ENCODE measurements at places on chromosomes 13 and 19.

DNA sequence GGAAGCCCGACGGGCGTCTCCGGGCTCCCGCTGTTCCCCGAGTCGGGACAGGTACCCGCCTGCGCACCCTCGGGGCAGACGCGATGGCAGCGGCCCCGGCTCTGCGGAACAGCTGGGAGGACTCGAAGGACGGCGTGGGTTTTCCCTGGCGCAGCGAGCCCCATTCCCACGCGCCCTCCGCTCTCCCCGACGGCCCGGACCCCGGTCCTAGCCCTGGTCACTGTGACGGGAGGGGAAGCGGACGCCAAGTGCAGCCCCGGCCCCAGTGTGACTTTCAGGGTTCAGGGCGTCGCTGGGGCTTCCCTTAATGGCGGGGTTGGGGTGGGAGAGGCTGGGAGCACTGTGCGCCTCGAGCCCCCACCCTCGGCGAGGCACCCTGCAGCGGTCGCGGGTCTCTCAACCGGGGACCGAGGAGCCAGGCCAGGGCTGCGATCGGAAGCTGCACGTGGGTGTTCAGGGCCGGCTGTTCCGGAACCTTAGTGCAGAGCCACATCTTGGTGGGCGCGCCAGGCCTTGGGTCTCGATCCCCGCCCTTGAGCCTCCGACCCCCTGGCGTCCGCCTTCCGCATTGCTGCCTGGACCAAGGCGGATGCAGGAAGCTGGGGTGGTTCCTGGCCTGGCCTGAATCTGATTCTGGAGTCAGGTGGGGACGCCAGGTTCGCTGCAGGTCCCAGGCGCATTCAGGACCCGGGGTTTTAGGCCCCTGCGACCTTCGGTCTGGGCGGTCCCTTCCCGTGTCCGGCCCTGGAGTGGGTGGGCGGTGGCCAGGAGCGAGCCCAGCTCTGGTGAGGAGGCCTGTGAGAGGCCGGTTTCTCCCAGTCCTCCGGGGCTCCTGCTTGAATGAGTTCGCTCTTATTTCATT lies 3.5 kb downstream of the LGALS7B start:
- DNase-seq = no peak

- no peak for DNase-seq
Measured at GRCh38 chr13:42333613-42334328, 61.8 kb downstream of the AKAP11 start.

GRCh38 chr13:29556742-29557141 lies 38.7 kb downstream of the SLC7A1 start:
- DNase-seq = no peak

GRCh38 chr19:7266832-7267231 lies 27.4 kb downstream of the INSR start:
- DNase-seq = no peak

DNA sequence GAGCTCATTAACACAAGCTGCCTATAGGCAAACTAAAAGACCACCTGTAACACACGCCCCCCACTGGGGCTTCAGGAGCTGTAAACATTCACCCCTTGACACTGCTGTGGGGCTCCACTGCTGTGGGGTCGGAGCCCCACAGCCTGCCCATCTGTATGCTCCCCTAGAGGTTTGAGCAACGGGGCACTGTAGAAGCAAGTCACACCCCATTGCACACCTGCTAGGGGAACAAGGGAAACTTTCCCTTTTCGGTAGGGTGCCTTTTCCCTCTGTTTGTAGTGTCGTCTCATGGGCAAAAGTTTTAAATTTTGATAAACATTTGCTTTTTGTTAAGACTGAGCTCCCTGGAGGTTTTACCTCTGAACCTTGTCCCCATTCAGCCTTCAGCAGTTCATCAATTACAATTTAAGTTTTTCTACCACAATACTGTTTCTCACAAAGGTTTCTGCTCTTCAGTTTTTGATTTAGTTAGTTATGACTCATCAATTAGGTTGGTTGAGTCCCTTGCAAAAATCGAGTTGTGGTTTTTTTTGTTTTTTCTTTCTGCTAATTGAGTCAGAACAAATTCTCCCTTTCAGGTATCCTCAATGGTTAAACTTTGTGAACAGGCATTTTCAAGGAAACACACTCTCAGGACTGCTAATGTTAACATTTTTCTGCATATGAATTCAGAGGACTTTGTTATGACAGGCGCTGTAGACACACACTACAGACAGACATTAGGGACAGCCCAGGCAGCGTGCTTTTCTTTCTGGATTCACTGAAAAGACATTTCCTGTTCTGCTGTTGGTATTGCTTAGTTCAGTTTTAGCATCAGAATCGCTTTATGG lies 35.1 kb downstream of the ZNF433 start:
- no peak for DNase-seq

- DNase-seq = no peak
Measured at GRCh38 chr13:104987621-104988020, 1547.8 kb downstream of the EFNB2 start.

GRCh38 chr13:41917641-41918040 lies 43.3 kb downstream of the VWA8 start:
- no peak for DNase-seq

- no peak for DNase-seq
Measured at GRCh38 chr13:72121466-72121865, 254.5 kb upstream of the DACH1 start.

DNA sequence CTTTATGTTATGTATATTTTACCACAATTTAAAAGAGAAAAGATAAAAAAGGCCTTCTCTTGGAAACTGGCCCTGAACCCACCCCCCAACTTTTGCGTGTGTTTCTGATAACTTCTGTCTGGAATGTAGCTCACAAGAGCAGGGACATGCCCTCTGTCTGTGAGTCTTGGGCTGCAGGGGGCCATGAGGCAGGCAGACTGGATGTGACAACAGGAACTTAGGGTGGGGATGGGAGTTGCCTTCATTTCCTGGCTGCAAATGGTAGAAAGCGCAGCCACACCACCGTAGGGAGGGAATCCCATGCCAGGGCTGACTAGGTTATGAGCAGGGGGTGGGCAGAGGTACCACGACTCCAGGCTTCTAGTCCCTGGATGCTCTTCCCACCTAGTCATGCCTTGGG lies 21.9 kb downstream of the CILP2 start:
- no peak for DNase-seq

- peak; percentile 20 for DNase-seq
Measured at GRCh38 chr13:43905435-43906031, 25.8 kb downstream of the LACC1 start.

DNA sequence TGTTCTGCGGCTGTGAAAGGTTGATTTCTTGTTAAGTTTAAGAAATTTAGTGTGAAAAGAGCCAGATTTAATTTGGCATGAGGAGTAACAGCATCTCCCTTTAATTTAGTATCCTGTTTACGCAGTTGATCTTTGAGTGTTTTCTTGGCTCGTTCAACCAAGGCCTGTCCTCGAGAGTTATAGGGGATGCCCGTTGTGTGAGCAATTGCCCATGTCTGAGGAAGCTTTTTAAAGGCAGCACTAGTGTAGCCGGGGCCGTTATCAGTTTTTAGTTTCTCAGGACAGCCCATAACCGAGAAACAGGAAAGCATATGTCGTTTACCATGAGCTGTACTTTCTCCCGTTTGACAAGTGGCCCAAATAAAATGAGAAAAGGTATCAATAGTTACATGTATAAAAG lies 47.5 kb upstream of the ZNF43 start:
- DNase-seq = no peak

DNA sequence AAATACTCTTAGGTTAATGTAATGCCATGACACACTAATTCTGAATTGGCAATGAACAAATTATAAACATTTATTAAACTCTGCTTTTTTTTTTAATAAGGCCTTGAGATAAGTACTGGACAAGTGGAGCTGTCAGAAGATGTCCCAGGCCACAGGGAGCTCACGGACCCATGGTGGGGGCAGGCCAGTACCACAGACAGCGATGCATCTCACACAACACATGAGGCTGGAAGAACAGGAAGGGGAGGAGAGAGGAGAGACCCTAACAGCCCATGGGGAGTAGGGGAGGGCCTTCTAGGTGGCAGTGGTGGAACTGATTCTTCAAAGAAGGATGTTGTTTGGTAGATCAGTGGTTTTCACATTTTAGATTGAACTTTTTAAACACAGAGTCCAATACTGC lies 128.4 kb downstream of the LHFPL6 start:
- DNase-seq = no peak

GRCh38 chr19:51547397-51548212 lies 16.1 kb upstream of the SIGLEC6 start:
- DNase-seq = no peak

DNA sequence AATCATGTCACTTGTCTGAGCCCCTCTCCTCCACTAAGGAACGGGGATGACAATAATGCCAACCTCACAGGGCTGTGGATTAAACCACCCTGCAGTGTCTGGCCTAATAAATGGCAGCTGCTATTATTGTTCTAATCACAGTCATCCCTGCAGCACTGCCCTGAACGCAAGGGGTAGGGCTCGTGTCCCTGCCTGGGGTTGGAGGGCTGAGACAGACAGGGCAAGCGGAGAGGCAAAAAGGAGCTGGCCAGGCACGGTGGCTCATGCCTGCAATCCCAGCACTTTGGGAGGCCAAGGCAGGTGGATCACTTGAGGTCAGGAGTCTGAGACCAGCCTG lies 10.2 kb upstream of the KPTN start:
- DNase-seq = no peak

GRCh38 chr19:39362682-39363657 lies 20.7 kb downstream of the SAMD4B start:
- no peak for DNase-seq

DNA sequence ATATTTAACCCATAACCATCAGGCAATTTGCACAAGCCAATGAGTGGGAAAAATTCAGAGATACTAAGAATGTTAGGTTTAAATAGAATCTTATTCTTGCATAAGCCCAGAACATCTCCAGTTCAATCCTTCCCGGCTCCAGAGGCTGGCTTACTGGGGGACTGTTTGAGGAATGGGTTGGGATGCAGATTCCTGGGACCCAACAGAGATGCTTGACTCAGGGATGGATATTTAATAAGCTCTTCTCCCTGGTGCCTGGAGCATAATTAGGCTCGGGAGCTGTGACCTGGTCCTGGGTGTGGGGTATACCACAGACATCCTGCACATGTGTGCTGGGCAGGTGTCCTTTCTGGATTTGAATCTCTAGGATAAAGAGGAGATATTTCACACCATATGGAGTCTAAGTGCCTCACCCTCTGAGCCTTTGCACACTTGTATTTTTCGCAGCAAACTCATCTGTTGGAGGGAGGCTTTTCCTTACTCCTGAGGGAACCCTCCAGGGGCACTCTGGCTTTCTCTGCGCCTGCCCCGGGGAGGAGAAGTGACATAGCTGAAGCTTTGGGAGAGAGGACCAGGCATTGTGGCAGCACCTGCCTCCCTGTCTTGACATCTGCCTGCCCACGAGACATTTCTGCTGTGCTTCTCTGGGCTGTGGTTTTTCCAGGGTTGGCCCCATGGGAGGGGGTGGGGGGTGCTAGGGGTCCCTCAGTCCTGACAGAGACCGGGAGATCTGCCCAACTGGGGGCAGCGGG lies 36.1 kb upstream of the ANKRD10 start:
- no peak for DNase-seq

GRCh38 chr13:39888865-39889810 lies 233.7 kb downstream of the COG6 start:
- no peak for DNase-seq

GRCh38 chr13:75307370-75307949 lies 174.5 kb downstream of the TBC1D4 start:
- no peak for DNase-seq

DNA sequence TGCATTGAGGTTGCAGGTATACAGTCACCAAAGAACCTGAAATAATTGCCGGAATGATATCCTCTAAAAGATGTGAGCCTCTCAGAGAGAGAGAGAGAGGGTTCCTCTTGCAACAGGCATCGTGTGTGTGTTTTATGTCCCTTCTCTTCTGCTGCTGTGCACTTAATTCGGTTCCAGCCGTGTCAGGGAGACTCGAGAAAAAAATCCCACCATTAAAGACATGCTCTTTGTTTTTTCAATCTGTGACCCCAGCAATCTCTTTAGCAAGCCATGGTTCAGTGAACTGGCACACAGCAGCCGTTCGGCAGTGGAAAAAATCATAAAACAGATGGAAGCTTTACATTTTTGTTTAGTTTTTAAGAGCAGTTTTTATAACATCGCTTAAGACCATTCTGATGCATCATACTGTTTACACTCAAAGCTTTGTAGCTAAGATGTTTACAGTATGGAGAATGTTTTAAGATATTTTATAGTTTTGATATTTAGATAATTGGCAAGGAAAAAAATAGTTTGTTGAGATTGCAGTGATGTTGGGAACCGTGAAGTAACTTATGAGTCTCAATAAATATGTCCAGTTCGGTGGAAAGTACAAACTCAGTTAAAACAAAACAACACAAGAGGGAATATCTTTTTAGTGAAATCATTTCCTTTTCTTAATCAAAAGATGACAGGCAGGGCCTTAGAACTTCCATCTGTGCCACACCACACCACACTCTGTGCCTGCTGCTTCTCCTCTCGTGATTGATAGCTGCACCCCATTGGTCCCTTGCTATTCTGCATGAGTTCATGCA lies 31.2 kb upstream of the ZNF536 start:
- no peak for DNase-seq

DNA sequence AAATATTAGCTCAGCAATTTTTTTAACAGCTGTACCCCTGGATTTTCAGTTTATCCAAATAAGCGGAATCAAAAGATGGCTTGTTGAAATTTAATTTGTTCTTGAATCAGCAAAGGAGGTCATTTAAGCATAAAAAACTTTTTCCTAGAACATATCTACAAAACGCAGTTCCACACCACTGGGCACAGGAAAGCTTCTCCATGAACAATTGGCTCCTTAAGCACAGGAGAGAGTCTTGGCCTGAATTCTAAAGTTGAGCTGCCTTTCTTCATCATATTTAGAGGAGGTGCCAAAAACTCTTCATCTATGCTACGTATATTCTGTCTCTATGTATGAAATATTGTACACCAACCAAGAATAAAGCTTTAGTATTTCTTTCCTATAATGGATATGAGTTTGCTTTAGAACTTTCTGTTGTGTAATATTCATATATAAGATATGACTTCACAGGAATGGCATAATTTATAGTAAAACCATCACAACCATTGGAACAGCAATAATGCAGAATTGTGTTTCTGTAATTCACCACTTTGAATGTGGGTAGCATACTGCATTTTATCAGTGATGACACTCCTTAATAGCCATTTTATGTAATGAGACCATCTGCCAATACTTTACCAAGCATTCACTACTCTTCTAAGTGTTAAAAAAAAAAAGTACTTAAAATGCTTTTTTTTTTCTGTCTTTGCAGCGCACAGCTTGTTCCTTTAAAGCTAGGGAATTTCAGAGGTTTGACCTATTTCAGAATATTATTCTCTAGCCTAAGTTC lies 263.7 kb downstream of the SLITRK6 start:
- no peak for DNase-seq

GRCh38 chr13:113045251-113046127 lies 60.1 kb upstream of the F7 start:
- DNase-seq = no peak

DNA sequence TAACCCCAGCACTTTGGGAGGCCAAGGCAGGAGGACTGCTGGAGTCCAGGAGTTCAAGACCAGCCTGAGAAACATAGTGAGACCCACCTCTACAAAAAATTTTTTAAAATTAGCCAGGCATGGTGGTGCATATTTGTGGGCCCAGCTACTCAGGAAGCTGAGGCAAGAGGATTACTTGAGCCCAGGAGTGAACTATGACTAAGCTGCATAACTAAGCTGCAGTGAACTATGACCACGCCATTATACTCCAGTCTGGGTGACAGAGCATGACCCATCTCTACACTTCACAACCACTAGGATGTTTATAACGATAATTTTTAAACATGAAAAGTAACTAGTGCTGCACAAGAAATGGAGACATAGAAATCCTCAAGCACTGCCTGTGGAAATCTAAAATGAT lies 352.7 kb upstream of the SGCG start:
- DNase-seq = no peak

GRCh38 chr13:97018029-97018819 lies 23.9 kb upstream of the OXGR1 start:
- DNase-seq = no peak

- no peak for DNase-seq
Measured at GRCh38 chr13:28751175-28751960, 32.6 kb upstream of the SLC46A3 start.

Measured in NCI-H2029 (cell line).